ENCODE measurements at places on chromosomes 2 and 18.

GRCh38 chr2:170467568-170468422 lies 247.3 kb upstream of the SP5 start:
- no peak for DNase-seq
- H3K4me3 ChIP-seq = no peak overlapping the region
- H3K4me1 ChIP-seq = no peaks in the 10 kb centered on the region
- H3K27ac ChIP-seq = no peak overlapping the region

- H3K27me3 ChIP-seq = peaks cover 5% of the 10 kb centered on the region
- peaks cover 11% of the 10 kb centered on the region for H3K4me1 ChIP-seq
- H3K4me3 ChIP-seq = peak overlapping the region; percentile 86
- DNase-seq = peak; percentile 25
- no peaks in the 10 kb centered on the region for H3K36me3 ChIP-seq
Observed at GRCh38 chr2:225040856-225041206, 1.4 kb downstream of the DOCK10 start.

- DNase-seq = no peak
- H3K4me3 ChIP-seq = no peak overlapping the region
- H3K27ac ChIP-seq = no peak overlapping the region
- no peaks in the 10 kb centered on the region for H3K4me1 ChIP-seq
- H3K36me3 ChIP-seq = no peaks in the 10 kb centered on the region
Observed at GRCh38 chr2:239946864-239947728, 78.0 kb downstream of the NDUFA10 start.

DNA sequence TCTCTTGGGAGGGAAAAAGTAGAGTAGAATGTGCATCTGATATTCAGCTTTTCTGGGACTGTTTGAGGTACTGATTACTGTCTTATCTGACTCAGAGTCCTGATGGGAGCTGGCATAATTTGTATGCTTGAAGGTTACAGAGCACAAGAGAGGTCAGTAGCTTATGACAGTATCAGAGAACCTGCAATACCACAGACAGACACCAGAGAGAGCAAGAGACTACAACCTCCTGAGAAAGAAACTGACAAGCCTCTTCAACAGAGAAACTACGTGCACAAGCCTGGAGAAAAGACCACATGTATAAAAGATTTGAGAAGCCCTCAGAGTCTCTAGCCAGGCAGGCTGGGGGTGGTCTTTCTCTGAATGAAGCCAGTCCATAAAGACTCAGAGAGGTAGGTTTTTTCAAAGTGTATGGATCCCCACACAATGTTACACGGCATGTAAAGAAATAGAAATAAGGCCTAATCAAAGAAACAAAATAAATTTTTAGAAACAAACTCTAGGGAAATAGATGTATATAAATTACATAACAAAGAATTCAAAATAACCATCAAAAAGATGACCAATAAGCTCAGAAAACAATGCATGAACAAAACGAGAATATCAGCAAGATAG lies 568.3 kb downstream of the LRRTM4 start:
- H3K27me3 ChIP-seq = no peaks in the 10 kb centered on the region
- no peaks in the 10 kb centered on the region for H3K36me3 ChIP-seq
- H3K4me3 ChIP-seq = no peak overlapping the region

- H3K4me1 ChIP-seq = peaks cover 19% of the 10 kb centered on the region
- peak overlapping the region; percentile 93 for H3K27ac ChIP-seq
- peak; percentile 32 for DNase-seq
- peaks cover 17% of the 10 kb centered on the region for H3K36me3 ChIP-seq
Observed at GRCh38 chr2:74528600-74529356, 728 bp downstream of the AUP1 start.
